ENCODE measurements at places on chromosomes 1 and 21.

- no peak for DNase-seq
Measured at GRCh38 chr1:64172458-64172983, 30.9 kb upstream of the UBE2U start.

DNA sequence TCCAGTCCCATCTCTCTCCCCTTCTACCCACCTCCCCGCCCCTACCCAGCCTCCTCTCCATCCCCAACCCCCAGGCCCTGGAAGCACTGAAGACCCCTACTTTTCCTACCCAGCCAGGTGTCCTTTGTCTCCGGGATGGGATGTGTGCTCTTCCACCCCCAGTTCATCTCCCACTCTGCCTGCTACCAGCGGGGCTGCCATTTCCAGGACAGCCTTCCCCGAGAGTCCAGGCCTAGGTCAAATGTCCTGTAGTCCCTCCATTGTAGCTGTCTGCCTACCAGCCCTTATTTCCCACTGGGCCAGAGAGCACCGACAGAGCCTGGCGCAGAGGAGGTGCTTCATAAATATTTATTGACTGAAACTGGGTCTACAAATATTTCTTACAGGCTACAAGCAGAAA is 72.0 kb upstream of the TLR5 start:
- DNase-seq: no peak

GRCh38 chr1:201947697-201948008 is 1.3 kb upstream of the LMOD1 start:
- no peak for DNase-seq

- DNase-seq: no peak
Measured at GRCh38 chr1:178033019-178033418, 60.9 kb upstream of the RASAL2 start.

GRCh38 chr1:195113471-195113870 is 1494.8 kb downstream of the KCNT2 start:
- no peak for DNase-seq

- no peak for DNase-seq
Measured at GRCh38 chr1:182484067-182484466, 34.1 kb downstream of the RGSL1 start.

GRCh38 chr1:81756872-81757271 is 43.9 kb upstream of the ADGRL2 start:
- DNase-seq: no peak

DNA sequence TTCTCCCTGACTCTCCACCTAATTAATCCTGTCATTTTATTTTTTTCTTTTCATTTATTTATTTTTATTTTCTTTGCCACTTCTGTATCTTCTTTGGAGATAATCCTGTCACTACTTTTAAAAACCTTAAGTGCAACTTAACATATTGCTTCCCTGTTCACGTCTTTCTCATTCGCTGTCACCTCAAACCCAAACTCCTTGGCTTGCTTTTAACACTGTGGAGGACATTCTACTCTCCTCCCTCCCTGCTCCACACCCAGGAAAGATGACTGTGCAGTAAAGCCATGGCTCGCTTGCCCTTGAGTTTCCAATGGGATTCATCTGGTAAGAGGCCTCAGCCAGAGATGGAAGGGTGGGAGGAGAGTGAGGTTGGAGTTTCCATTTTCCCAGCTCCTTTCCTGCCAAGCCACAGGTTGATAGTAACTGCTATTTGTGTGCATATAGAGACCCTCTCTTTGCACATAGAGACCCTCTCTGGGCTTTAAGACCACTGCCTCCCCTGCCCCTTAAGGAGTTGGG is 6.4 kb upstream of the BRWD1 start:
- DNase-seq: no peak

DNA sequence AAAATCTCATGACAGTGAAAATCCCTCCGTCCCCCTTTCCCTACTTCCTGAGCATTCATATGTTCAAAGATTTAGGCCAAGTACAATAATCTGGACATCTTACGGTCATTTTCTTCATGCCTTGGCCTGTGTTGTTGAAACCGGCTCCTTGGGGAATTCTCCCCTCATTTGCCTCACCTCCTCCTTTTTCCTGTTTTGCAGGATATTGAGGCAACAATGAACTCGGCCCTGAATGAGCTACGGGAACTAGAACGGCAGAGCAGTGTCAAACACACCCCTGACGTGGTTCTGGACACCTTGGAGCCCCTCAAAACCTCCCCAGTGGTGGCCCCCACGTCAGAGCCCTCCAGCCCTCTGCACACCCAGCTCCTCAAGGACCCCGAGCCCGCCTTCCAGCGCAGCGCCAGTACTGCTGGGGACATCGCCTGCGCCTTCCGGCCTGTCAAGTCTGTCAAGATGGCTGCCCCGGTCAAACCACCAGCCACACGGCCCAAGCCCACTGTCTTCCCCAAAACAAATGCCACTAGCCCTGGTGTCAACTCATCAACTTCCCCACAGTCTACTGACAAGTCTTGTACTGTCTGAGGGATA is 9.3 kb upstream of the IKBKE start:
- no peak for DNase-seq

DNA sequence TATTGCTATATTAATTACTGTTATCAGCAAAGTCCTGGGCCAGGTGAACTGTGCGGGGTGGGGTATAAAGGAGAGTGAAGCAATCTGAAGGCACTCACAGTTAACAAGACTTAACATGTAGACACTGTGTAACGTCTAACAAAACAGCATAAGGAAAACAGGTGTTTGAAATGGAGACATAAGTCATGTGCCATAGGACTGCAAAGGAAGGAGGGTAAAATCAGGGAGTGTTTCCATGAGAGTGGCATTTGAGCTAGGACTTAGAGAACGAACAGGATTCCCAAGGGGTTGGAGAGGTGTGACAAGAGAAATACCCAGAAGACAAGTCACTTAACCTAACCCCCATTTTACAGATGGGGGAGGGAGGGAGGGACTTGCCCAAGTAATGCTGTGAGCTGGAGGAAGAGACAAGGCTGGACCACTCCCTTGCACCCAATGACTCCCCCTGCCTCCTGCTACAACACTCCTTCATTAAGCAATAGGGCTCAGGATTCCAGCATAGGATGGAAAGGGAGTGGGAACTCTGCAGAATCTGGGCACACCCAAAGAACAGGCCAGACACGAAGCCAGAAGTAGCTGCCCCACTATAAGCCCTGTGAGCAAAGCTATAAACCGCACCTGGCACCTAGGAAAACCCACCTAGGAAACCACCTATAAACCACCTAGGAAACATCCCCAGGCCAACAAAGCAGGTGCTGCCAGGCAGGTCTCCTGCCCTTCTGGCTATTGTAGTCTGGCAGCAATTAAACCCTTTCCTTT is 6.6 kb downstream of the PEF1 start:
- DNase-seq: no peak

DNA sequence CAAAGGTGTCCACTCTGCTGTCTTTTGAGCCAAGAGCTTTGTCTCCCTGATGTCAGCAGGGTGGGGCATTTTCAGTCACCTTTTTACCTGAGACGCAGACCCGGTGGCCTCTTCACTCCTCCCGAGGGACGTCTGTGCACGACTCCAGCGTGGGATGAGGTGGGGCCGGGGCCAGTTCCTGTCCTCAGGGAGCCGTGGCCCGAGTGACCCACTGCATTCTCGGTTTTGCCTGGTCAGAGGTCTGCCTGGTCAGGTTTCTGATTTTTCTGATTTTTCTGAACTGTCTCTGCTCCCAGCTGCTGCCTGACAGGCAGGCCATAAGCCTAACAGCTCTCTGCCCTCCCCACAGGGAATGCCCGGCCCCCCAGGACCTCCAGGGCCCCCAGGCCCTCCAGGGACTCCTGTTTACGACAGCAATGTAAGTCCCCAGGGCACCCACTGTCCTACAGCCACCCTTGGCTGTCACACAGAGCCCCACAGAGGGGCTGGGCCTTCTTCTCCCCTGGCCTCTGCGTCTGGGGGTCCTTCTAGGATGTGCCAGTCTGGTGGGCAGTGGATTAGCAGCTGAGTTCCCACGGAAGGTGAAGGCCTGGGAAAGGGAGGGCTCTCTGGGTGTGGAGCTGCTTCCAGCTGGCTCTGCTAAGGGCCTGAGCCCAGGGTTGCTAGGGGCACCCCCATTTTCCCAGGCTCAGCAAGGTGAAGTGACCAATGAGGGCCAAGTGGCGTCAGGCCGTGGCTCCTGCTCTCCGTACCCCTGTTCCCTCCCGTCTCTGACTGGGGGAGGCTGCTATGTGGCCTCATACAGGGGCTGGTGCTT is 45.9 kb downstream of the SLC19A1 start:
- no peak for DNase-seq

GRCh38 chr1:228986093-228986904 is 251.0 kb downstream of the RHOU start:
- no peak for DNase-seq

- DNase-seq: no peak
Measured at GRCh38 chr1:56977910-56978309, 12.1 kb upstream of the C8B start.

GRCh38 chr1:6909857-6910256 is 124.6 kb downstream of the CAMTA1 start:
- DNase-seq: no peak

- DNase-seq: no peak
Measured at GRCh38 chr1:119791377-119791776, 19.9 kb downstream of the REG4 start.

- no peak for DNase-seq
Measured at GRCh38 chr1:27026621-27027574, 14.2 kb upstream of the TENT5B start.

GRCh38 chr1:181911715-181912114 is 149.8 kb downstream of the ZNF648 start:
- no peak for DNase-seq

GRCh38 chr1:76266762-76267161 is 192.2 kb downstream of the ST6GALNAC3 start:
- DNase-seq: no peak

GRCh38 chr1:204181116-204181515 is 15.0 kb upstream of the REN start:
- no peak for DNase-seq

- DNase-seq: peak; percentile 76
Measured at GRCh38 chr1:111656086-111657017, 36.8 kb downstream of the RAP1A start.

- DNase-seq: no peak
Measured at GRCh38 chr1:55059302-55060132, 20.2 kb downstream of the PCSK9 start.

- DNase-seq: no peak
Measured at GRCh38 chr1:83012950-83013349, 986.0 kb downstream of the TTLL7 start.

DNA sequence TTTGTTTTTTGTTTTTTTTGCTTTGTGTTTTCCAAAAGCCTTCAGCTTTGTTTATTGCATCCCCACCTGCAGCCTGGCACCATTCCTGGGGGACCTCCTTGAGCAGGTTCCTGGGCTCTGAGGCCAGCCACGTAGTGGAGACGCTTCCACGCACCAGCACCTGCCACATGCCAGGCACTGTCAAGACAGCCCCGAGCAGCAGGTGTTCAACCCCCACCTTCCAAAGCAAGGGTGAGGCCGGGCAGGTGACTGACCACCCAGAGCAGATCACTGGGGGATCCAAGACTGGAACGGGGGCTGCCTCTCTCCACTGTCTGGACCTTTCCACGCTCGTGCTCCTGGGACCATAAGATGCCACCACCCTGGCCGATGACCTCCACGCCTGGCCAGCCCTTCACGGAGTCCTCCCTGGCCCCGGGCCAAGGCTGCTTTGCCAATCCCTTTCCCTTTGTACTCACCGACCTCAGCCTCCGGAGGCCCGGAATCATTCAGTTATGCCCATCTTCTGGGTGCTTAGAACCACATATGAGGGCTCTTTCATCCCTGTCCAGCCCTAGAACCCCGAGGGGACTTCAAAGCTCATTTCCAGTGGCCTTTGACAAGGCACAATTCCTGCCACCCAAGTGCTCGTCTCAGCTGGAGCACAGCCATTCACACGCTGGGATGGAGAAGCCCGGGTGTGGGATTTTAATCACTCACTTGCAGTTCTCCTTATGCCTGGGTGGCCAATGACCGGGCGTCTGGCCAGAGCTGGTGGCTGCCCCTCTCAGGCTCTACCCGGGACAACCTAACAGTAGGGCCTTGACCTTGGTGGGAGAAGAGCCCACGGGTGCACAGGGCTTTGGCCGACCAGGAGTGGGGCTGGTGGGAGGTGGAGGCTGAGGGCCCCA is 330.8 kb downstream of the NPHP4 start:
- no peak for DNase-seq

DNA sequence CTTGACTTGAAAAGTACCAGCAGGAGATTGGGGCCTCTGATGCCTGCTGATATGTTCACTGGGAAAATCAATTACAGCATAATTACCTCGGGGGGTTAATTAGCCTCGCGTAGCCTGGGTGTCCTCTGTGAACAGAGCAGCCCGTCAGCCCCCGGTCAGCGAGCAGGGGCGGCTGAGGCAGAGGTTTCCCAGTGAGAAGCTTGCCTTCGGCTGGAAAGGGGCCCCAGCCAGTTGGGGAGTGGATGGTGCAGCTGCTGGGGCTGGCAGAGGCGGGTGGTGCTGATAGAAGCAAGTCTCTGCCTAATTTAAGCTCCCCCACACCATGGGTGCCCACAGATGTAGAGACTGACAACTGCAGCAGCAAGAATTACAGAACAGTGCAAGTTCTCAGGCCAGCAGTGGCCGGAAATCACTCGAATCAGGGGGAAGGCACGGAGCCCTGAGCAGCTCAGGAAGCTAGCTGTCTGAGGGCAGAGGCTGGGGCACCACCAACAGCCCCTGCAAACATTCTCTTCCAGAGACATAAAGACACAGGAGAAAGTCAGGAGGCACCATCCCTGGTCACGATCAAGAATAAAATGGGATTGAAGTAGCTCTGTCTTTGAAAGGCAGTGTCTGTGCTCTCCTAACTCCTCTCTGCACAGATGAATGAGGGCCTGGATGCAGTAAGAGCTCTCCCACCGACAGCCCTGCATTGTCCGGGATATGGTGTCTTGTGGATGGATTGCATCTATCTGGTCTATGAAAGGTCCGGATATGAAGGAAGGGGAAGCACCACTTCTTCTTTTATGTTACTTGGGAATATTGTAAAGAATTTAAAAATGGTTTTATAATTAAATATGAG is 166.5 kb upstream of the CD34 start:
- DNase-seq: no peak

- DNase-seq: no peak
Measured at GRCh38 chr21:29657240-29657989, 282.4 kb downstream of the GRIK1 start.

- DNase-seq: no peak
Measured at GRCh38 chr1:42033629-42034028, 114.9 kb upstream of the HIVEP3 start.

DNA sequence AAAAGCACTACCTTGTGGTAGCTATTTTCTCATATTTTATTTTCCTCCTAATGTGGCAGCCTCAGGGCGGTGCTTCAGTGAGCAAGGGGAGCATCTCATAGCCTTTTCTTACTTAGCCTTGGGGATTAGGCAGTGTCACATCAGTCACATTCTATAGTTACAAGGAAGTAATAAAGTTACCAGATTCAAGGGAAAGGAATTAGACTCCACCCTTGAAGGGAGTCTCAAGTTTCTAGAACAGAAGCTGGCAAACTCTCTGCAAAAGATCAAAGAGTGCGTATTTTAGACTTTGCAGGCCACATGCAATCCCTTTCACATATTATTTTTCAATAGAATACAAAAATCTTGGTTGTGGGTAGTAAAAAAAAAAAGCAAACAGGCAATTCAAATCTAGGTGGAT is 350.4 kb downstream of the AMY1C start:
- DNase-seq: no peak

GRCh38 chr1:234481771-234482170 is 2.8 kb upstream of the TARBP1 start:
- no peak for DNase-seq

Measured in hematopoietic multipotent progenitor cell treated with erythropoietin and hydrocortisone succinate and interleukin-3 and kit ligand, for 17 days (in vitro differentiated cells).